Choroid plexus epithelial cell (primary cell): ENCODE measurements at places on chromosomes 12 and 14.

GRCh38 chr12:124752437-124753227 lies 111.0 kb downstream of the SCARB1 start:
- peak; percentile 74 for DNase-seq

DNA sequence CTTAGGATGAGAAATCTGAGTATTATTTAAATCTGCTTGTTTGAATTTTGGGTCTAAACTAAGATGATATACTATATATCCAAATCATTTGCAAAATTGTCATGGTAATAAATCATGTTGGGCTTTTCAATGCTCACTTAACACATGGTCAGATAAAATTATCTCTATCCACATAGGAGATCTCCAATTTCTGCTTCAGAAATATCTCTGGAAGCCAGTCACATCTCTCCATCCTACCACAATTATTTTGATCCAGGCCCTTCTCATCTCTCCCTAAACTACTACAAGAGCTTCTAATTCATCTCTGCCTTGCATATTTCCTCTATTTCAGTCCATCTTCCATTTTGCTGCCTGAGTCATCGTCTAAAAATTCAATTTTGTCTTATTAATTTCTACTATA lies 3.8 kb downstream of the DCN start:
- no peak for DNase-seq

DNA sequence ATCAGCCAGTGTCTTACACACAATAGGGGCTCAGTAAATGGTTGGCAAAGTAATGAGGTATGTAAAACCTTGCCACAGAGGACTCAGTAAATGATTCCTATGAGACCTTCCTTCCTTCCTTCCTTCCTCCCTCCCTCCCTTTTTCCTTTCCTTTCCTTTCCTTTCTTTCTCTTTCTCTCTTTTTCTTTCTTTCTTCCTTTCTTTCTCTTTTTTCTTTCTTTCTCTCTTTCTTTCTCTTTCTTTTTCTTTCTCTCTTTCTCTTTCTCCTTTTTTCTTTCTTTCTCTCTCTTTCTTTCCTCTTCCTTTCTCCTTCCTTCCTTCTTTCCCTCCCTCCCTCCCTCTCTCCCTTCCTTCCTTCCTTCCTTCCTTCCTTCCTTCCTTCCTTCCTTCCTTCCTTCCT lies 7.5 kb downstream of the SDS start:
- DNase-seq = no peak

DNA sequence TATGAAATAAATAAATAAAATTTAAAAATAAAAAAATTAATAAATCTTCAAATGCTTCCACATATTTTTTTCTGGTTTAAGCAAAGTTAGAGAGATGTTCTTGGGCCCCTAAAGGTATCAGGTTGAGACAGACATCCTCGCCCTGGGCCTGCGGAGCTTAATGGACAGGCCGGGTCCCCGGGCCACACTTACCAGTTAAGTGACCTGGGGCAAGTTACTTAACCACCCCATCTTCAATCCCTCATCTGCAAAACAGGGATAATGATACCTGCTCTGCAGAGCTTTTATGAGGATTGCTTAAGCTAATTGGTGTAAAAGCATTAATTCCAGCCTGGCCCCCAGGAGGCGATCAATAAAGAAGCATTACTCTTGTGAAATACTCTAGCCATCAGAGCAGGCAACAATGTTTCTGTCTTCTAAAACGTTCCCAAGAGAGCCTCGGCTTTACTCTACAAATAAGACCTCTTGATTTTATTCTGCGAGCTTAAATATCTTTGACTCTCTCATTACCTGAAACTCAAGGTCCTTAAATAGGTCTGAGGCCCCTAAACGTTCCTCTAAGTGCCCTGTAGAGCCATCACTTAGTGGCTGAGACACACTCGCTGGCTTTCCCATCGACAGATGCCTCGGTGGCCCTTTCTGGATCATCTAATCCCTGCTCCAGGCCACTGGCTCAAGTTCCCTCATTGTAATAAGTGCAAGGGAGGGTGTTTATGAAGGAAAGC lies 81.1 kb upstream of the DIO3 start:
- DNase-seq = no peak

DNA sequence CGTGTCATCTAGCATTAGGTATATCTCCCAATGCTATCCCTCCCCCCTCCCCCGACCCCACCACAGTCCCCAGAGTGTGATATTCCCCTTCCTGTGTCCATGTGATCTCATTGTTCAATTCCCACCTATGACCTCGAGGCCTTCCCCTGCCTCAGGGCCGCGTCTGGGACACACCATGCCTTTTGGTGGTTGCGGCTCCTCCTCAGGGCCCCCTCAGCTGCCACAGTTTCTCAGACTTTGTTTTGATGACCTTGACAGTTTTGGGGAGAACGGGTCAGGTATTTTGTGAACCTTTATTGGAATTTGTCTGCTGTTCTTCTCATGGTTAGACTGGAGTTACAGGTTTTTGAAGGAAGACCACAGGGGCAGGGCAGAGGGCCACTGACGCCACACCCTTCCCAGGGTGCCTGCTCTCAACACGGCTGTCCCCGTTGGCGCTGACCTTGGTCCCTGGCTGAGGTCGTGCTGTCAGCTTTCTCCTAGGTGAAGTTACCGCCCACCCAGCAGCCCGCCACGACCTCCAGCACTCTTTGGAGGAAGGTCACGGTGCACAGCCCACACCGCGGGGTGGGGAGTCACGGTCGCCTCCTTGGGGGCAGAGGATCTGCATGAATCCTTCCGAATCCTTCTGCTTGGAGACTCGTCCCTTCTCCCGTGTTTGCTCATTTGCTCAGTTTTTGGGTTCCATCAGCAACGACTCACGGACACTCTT lies 130.5 kb downstream of the KIF26A start:
- DNase-seq = no peak

DNA sequence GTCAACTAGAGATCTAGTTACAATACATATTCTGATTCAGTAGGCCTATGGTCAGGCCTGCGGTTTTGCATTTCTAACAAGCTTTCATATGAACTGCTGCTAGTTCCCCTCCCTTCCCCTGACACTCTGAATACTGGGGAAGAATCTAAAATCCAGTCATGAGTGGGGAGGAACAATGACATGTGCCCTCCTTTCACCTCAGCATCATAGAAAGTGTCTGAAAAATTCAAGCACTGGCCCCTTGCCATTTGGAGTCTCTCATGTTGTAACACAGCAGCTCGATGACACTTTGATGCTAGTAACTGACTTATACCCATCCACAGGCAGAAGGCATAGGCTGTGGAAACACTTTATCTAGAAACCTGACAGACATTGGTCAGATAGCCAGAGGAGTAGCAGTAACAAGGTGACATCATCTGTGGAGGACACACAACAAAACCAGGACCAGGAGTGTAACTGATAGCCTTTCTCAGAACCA lies 161.9 kb upstream of the RASSF8 start:
- peak; percentile 65 for DNase-seq

GRCh38 chr12:11460343-11461023 lies 65.1 kb upstream of the PRB2 start:
- peak; percentile 5 for DNase-seq

DNA sequence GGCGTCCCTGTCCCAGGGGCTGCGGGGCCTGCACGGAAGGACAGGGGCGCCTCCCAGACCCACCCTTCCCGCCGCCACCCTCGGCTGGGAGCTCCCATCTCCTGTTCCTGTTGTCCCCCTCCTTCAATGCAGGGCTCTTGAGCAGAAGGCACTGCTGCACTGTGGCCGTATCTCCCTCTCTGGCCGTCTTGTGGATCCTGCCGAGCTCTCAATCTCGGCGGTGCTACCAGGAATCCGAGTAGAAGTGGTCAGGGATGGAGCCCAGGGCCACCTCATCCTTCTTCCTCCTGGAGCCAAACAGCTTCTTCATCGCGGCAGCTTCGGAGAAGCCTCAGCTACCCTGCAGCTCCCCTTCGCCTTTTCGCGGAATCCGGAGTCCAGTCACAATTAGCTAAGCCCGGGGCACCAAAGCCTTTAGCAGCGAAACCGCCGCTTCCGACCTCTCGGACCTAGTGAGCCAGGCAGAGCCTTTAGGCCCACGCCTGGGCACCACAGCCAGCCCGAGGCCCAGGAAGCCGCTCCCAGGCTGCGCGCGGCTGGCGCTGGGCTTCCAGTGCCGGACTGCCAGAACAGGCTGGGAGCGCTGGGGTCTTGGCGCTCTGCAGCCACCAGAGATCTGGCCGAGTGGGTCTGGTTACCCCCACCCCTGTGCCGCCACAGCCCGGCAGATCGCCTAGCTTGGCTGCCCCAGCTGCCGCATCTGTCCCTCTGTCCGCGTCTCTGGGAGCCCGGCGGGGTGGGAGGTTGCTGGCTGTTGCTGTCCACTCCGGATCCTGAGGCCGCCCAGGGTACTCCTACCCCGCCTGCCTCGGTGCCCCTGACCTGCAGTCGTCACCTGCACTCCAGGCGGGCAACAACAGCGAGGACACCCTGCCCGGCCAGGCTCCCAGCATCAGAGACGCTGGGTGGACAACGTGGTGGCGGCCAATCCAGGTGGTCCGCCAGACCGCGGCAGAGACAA lies 69.1 kb downstream of the ASCL4 start:
- peak; percentile 13 for DNase-seq

- DNase-seq = peak; percentile 14
Observed at GRCh38 chr14:77615361-77616132, 890 bp downstream of the SPTLC2 start.

GRCh38 chr12:87425942-87426554 lies 603.2 kb downstream of the C12orf50 start:
- no peak for DNase-seq
